ENCODE measurements at places on chromosomes 4 and X.
A peak's percentile ranks its signal among the peaks of the same experiment; 100 is the strongest.

- DNase-seq: no peak
Observed at GRCh38 chrX:119028733-119029330, 44.0 kb upstream of the CT47C1 start.

GRCh38 chrX:1483843-1484637 is 31.3 kb upstream of the ASMTL start:
- no peak for DNase-seq

DNA sequence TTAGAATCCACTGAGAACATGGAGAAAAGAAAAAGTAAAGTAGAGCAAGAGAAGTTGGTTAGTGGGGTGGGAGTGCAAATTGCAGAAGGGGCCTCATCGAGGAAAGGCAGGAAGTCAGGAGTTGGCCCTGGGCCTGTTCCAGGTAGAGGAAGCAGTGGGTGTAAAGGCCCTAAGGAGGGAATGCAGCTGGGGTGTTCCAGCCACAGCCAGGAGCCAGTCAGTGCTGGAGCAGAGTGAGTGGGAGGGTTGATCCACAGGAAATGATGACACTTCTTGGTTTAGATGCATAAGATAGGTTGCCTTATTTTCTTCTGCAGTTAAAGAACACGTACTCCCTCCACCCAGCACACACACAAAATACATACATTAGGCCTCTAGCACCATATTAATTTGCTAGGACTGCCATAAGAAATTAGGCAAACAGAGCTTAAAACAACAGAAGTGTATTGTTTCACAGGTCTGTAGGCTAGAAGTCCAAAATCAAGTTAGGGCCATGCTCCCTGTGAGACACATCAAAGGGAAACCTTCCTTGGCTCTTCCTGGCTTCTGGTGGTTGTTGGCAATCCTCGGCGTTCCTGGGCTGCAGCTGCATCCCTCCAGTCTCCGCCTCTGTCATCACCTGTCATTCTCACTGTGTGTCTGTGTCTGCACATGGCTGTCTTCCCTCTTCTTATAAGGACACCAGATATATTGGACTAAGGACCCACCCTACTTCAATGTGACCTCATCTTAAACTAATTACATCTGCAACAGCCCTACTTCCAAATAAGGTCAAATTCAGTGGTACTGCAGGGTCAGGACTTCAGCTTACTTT is 205.9 kb downstream of the AASDH start:
- DNase-seq: no peak

DNA sequence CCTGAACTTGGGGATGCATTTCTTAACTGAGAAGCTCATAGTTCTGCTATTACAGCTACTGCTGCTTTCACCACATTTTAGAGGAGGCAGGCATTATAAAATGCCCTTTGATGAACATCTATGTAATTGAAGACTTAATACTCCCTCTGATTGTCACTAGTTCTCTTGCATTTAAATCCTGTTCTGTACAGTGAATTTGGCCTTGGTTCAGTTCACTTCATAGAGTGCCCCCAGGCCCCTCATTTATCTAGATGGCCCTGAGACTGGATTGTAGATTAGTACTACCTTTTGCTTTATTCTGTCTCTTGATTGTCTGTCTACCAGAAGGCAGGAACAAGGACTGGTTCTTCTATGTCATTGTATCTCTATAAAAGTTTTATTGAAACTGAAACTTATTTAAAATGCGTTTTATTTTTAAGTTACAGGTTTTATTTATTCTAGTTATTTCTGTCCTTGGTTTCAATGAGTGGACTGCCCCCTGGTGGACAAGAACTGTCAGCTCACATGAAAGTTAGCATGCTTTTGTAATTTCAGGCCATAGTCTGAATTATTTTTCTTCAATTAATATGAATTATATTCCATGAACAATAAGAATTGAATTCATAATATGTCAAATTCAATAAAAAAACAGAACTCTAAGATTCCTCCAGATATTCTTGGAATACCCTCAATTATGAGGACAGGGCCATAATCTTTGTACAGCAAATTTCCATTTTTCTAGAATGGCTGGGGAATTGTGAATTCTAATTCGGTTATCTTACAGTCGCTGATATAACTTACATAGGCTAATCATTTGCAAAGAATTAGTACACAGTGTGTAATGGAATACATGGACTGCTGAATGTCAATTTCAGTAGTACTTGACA is 47.2 kb upstream of the TMEM33 start:
- DNase-seq: peak; percentile 27

GRCh38 chrX:132933170-132933569 is 25.3 kb downstream of the HS6ST2 start:
- no peak for DNase-seq

Measured in WERI-Rb-1 (cell line).